ENCODE measurements at places on chromosomes 12 and 14. TPM values are rescaled to one million over a fixed set of nuclear protein-coding genes. Genes with fewer than 3 reads are reported as not detected.

The ANO2 gene
- 2.0 TPM for total RNA-seq

The ASCL1 gene
- 8.6 TPM for total RNA-seq

The NPFF gene
- not detected for total RNA-seq

The CACNA2D4 gene
- not detected for total RNA-seq

The ADAMTS20 gene
- total RNA-seq = 0.25 TPM

The PTPRR gene
- 12.8 TPM for total RNA-seq

The SYNDIG1L gene
- total RNA-seq = 0.98 TPM

The ZCCHC8 gene
- total RNA-seq = 25.6 TPM

The TCL1B gene
- total RNA-seq = not detected

The OVCH1 gene
- 0.25 TPM for total RNA-seq

The PLEKHH1 gene
- total RNA-seq = 6.9 TPM

The KERA gene
- 1.2 TPM for total RNA-seq

The BMAL2 gene
- total RNA-seq = 23.4 TPM
